ENCODE measurements at places on chromosomes 16 and 17.

GRCh38 chr17:59199398-59199797 lies 10.4 kb upstream of the SMG8 start:
- DNase-seq: no peak

DNA sequence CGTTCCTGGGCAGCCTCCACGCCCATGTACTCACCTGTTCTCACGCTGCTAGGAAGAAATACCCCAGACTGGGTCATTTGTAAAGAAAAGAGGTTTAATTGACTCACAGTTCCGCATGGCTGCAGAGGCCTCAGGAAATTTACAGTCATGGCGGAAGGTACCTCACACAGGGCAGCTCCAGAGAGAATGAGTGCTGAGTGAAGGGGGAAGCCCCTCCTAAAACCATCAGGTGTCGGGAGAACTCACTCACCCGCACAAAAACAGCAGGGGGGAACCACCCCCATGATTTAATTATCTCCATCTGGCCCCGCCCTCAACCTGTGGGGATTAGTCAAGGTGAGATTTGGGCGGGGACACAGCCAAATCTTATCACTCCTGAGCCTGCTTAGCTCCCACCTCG lies 18.2 kb downstream of the RAB40C start:
- no peak for DNase-seq

DNA sequence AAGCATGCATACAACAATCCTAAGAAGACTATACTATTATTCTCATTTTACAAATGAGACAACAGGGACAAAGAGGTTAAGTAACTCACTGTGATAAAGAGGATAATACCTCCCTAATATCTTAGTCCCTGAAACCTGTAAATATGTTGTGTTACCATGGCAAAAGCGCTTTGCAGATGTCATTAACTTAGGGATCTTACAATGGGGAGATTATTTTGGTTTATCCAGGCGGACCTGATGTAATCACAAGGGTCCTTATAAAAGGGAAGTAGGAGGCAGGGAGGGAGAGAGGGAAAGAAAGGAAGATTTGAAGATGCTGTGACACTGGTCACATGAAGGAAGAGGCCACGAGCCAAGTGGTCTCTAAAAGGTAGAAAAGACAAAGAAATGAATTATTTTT lies 164.7 kb downstream of the CNTNAP4 start:
- DNase-seq: no peak

GRCh38 chr17:71649941-71650350 lies 470.9 kb upstream of the SOX9 start:
- DNase-seq: no peak

DNA sequence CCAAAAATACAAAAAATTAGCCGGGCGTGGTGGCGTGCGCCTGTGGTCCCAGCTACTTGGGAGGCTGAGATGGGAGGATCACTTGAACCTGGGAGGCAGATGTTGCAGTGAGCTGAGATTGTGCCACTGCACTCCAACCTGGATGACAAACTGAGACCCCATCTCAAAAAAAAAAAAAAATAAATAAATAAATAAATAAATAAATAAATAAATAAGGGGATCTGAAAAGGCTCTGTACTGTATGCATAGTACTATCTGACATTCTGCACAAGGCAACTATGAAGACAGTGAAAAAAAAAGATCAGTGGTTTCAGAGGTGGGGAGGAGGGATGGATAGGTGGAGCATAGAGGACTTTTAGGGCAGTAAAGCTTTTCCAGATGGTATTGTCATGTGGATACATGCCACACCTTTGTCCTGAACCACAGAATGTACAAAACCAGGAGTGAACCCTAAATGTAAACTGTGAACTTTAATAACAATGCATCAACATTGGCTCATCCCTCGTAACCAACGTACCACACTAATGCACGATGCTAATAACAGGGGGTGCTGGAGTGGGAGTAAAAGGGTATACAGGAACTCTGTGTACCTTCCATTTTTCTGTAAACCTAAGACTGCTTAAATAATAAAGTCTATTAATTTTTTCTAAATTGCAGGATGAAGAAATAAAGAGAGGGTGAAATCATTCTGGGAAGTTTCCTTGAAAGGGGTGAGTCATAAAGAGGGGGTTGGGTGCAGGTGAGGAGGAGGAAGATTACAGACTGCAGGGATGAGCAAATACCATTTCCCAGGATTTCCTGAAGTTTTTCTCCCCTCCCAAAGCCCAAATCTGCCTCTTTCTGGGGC lies 155.8 kb upstream of the SDK2 start:
- DNase-seq: no peak

- DNase-seq: no peak
These were observed 6.2 kb downstream of the SMCR8 start for GRCh38 chr17:18321309-18321708.

DNA sequence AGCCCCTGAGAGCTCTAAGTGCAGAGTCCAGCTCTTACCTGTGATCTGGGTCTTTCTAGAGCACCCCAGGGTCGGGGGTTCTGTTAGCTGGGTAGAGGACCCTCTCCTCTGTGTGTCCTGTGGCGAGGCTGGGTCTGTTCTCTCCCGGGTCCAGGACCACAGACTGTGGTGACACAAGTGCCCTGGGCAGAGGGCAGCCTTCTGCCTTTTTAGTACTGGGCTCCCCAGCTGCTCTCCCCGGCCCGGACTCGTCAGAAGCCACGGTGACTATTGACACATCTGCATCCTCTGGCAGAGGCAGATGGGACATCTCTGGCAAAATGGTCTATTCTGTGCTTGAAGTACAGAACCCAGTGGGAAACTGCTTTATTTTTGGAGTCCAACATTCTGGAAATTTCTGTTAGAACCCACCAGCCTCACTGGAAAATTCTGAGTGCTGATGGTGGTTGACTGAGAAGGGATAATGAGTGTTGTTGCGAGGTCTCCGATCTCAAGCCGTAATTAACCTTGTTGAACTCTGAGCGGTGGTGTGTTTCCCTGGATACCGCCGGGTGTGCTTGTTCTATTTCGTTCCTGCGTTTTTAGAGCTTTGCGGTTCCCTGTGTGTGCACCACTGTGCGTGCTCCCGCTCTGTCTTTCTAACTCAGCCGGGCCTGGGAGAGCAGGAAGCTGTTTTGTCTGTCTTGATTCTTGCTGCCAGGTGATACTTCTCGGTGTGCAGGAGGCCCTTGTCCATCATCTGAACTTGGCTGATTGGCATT lies 26.0 kb upstream of the NUDT16L1 start:
- DNase-seq: no peak

DNA sequence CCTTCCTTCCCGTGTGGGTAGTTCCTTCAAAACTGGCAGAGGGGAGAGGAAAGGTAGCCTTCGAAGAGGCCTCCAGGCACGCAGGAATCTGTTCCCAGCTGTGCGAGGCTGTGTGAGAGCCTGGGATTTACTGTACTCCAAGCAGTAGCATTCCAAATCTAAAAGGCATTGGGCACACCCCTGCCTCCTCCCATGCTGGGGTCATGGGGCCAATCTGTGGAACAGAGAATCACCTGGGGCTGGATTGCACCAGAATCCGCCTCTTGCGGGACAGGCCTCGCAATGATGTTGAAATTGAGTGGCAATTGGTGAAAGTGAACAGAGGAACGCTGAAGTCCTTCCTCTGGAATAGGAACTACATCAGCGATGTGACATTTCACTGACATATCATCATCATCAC lies 72.5 kb upstream of the IRX3 start:
- DNase-seq: no peak

GRCh38 chr17:78375401-78376151 lies 2.9 kb upstream of the PGS1 start:
- DNase-seq: no peak

DNA sequence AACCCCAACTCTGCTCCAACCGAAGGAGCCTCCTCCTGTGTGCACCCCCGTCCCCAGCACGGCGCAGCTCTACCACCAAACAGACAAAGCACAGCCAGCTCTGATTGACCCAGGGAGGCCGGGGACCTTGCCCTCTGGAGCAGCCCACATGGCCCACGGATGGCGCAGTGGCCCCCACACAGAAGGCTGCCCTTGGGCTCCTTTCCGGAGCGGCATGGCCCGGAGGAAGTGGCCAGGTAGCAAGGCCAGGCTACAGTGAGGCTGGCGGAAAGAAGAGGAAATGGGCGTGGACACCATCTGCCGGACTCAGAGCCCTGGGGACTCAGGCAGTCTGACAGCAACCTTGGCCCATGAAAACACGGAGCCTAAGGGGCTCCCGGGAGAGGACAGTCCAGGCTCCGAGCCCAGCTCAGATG lies 19.9 kb upstream of the ZC3H18 start:
- DNase-seq: no peak

DNA sequence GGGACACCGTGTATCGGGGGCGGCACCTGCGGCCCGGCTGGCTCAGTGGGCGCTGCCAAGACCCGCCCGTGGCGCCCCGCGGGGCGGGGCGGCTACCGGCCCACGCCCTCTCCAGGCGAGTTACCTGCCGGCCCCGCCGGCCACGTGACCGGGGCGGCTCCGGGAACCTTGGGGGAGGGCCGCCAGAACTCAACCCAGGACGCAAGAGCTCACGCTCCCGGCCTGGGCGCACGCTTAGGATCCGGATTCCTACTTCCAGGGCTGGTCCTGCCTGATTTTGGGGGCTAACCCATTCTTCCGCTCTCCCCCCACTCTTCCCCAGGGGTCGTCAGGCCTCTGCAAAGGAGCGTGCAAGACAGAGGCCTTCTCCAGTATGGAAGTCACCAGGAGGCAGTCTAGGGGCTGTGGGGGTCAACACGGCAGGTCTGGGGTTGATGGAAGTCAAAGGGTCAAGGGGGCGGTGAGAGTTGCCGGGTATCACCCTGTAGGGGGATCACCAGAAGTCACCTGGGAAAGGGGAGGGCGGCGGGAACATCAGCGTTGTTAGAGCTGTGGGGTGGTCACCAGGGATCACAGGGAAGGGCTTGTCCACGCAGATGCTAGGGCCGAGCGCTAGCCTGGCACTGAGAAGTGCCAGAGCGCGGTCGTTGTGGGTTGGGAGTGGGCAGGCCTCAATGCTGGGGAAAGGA lies 354 bp upstream of the ESRP2 start:
- no peak for DNase-seq

DNA sequence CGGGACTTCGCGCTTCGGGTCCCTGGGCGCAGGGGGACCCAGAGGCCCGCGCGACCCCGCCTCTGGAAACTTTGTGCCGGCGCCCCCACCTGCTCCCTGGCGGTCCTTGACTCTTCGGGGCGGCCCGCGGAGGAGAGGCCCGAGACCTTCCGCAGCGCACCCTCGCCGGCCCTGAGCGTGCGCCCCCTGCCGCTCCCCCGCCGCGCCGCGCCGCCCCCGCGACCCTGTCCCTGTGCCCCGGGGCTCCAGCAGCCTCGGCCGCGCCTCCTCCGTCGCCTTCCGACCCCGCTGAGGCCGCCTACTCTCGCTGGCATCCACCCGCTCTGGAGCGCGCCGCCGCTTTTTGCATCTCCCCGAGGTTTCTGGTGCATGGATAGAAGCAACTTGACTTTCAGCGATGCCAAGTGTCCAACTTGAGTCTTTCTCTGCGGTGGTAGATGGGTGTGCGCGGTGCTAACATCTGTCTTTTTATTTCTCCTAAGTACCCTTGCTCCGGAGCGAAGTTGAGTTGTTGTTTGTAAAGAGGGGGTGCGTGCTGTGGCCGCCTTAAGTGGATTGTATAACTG lies 414 bp downstream of the DUSP14 start:
- DNase-seq: peak; percentile 66

DNA sequence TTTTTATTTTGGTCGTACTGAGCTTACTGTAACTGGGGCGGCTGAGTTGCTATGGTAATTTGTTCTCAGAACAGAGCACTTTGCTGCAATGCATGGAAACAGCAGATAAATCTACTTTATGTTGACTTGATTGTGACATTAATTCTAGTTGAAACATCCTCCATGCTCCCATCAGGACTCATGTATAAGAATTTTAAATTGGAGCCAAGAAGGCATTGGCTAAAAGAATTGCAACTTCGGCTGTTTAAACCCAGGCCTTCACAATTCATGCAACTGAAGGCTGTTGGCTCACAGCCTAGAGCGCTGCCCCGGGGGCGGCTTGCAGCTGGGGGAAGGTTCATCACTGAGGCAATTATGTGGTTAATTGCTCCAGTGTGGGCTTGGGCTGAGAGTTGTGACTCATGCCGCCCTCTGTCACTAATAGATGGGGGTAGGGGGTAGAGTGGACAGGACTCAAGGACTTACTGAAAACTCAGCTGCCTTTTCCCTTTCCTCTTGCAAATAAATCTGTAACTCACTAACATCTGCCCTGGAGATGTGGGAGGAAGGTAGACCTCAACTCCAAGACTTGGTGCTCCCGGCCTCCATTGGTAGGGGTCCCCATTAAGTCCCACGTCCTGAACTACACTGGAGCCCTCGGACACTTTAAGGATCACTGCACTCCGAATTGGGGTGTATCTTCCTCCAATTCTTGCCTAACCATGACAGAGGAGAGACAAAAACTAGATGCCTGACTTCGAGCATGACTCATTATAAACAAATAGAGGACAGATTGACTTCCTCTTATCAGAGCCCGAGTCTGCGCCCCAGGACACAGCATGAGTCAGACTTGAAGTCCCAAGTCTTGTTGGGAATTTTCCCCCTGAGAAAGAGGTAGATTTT lies 37.5 kb downstream of the ERCC4 start:
- DNase-seq: no peak

DNA sequence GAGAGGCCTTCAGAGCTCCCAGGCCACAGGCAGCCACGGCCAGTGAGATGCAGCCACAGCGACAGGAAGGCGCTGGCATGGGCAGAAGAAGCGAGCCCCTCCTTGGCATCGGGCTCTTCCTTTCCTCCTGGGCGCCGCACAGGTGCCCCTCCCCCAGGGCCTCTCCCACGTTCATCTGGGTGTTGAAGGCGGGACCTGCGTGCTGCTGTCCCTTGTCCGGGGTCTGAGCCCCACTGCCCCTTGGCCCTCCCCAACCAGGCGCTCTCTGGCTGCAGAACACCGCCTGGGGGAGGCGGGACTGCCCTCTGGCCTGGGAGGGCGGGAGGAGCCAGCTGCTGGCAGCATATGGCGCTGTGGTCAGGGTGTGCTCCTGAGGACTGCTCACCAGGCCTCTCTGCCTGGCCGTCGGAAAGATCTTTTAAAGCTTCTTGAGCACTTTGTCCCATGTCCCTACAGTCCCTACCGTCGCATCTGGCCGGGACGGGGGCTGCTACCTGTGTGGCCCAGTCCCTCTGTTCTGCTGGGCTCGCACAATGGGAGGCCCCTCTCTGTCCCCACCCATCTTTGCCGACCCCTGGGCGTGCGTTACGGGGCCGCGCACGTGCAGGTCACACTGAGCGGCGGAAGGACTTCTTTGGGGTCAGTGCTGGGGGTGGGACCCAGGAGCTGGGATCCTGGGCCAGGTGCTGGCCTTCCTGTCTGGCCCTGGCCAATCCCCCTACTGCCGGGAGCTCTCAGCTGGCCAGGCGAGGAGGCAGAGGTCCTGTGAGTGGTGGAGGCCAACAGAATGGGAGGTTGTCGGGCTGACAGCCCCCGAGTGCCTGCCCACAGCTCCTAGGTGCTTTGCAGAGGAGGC lies 1.7 kb downstream of the SLC25A10 start:
- DNase-seq: no peak

- DNase-seq: no peak
These were observed 33.8 kb upstream of the ADGRG1 start for GRCh38 chr16:57594531-57595031.

Data from activated CD4-positive, alpha-beta T cell treated with anti-CD3 and anti-CD28 coated beads for 1 hour (primary cell).